Cerebellar cortex (tissue), 1 donor: ENCODE measurements at places on chromosomes 13 and 19.

DNA sequence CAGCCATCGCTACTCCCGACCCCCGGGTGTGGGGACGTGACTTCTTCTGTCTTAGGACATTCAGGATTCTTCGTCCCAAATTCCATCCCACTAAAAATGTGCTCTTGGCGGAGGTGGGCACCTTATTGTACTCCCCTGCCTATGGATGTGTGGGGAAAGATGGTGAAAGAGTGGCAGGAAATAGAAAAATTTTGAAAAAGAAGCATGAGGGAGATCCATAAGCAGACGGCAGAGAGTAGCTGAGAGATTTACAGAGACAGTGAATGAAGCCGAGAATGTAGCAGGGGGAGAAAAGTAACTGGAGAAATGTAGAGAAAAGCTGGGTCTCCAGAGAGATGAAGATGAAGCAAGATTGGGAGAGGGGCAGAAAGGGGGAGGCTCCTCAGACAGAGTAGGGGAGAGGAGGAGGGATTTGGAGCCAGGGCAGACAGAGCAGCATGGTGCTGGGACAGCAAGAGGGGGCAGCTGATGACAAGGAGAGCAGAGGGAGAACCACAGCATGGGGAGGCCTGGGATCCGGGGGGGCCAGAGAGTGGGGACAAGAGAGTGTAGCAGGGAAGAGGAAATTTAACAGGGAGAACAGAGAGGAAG is 843 bp downstream of the ZNF610 start:
- DNase-seq = no peak

DNA sequence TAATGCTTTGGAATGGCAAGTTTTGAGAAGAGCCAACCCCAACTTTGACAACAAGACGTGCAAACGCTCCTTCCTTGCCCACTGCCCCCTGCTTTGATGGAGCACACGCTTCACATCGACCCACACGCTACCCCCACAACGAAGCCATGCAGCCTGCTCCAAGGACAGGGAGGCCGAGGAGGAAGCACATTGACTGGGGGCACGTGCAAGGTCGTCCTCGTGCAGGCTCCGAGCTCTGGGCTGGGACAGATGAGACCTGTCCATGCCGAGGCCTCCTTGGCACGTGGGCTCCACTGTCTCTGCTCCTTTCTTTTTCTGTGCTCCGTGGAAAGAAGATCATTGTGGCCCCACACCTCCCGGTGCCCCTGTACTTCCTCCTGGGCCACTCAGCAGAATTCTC is 309.0 kb downstream of the TEX29 start:
- no peak for DNase-seq

DNA sequence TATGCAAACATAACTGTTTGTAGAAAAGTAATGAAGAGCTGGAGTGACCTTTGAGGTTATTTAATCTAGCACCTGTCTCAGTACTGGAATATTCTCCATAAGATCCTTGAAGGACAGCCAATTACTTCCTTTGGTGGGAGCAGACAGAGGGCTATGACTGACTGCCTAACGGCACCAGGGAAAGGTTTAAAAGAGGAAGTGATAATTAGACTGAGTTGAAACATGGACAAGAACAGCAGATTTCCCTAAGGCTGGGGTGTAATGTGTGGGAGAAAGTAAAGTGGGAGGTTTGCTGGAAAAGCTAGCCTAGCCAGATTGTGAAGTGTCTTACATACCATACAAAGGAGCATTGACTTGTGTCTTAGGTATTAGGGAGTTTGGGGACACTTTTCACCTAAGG is 191.3 kb upstream of the PCDH9 start:
- no peak for DNase-seq

- no peak for DNase-seq
Measured at GRCh38 chr19:8684001-8684902, 14.3 kb downstream of the ACTL9 start.

GRCh38 chr19:18202778-18203407 is 949 bp downstream of the RAB3A start:
- DNase-seq = no peak

GRCh38 chr13:98963917-98964316 is 13.9 kb downstream of the DOCK9 start:
- DNase-seq = no peak

- no peak for DNase-seq
Measured at GRCh38 chr19:18008814-18009213, 844 bp downstream of the ARRDC2 start.

GRCh38 chr13:57128909-57129308 is 11.8 kb upstream of the PRR20A start:
- DNase-seq = no peak

GRCh38 chr13:74710006-74710405 is 575.8 kb upstream of the KLF12 start:
- no peak for DNase-seq

- no peak for DNase-seq
Measured at GRCh38 chr19:18495204-18495911, 26.5 kb downstream of the ELL start.

- DNase-seq = no peak
Measured at GRCh38 chr13:31894931-31895330, 136.6 kb upstream of the FRY start.

DNA sequence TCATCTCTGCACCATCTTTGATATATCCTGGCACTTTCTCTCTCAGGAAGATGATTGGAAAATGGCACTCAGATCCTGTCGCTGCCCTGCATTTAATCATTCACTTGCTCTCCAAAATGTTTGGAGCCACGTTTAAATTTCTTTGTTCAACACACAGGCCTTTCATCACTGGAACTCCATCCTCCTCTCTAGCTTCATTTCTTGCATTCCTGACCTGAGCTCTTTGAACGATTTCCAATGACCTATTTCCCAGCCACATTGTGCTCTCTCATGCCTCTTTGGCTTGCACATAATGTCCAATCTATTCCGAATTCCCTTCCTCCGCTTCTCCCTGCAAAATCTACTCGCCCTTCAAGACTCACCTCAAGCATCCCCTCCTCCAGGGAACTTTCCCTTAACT is 287.4 kb upstream of the NBEA start:
- peak; percentile 94 for DNase-seq

DNA sequence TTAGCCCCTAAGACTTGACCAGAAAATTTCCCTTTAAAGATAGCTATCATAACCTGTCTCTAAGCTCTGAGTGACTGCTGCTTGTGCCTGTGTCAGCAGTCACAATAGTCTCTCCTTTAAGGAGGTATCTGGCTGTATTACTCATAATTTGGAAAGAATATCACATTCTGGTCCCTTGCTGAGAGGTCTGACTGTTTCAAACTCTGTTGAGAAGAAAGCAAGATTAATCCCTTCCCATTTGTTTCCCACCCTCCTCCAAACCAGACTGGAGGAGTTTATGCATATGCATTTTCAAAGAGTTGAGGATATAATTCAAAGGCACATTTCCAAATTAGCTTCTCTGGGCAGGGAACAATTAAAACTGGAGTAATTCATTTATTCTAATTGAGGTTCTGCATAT is 2.3 kb downstream of the HTR2A start:
- peak; percentile 7 for DNase-seq

DNA sequence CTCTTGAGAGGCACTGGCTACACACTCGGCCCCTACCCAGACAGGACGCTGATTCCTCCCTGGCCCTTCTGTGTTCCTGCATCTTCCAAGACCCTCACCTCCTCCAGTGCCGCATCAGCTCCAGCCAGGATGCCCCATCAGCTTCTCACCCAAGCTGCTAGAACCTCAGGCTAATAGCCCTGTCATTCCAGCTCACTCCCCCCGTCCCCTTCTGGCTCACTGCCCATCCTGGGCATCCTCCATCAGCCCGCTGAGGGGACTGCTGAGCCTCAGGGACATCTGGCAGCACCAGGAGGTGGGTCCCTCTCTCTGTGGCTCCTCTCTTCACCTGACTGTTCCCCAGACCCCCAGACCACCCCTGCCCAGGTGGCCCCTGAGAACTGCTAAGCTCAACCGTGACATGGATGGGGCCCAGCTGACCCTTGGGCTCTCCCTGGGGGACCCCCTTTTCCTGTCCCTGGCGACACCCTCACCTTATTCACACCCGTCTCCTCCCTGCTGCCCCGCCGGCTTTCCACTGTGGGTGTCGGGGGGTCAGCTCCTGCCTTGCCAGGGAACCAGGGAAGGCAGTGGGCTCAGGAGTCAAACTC is 4.8 kb downstream of the FFAR3 start:
- DNase-seq = no peak

GRCh38 chr19:53076984-53077383 is 26.2 kb downstream of the ZNF160 start:
- peak; percentile 78 for DNase-seq

GRCh38 chr19:38736413-38737280 is 7.6 kb downstream of the CAPN12 start:
- DNase-seq = no peak

DNA sequence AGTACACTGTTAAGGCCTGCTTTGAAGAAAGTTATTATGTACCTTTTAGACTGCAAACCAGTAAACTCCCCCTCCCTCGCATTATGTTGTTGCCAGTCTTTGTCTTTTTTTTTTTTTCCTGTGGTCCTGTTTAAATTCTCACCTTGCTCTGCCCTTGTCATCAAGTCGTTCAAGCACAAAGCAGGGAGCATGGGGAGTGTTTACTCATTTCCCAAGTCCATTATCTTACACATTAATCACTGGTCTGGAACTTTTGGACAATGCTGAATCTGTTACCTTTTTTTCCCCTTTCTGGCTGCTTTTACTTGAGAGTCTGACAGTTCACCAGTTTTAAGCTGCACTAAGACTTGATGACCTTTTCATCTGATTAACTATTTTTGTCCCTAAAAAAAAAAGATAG is 108.2 kb downstream of the DACH1 start:
- no peak for DNase-seq

DNA sequence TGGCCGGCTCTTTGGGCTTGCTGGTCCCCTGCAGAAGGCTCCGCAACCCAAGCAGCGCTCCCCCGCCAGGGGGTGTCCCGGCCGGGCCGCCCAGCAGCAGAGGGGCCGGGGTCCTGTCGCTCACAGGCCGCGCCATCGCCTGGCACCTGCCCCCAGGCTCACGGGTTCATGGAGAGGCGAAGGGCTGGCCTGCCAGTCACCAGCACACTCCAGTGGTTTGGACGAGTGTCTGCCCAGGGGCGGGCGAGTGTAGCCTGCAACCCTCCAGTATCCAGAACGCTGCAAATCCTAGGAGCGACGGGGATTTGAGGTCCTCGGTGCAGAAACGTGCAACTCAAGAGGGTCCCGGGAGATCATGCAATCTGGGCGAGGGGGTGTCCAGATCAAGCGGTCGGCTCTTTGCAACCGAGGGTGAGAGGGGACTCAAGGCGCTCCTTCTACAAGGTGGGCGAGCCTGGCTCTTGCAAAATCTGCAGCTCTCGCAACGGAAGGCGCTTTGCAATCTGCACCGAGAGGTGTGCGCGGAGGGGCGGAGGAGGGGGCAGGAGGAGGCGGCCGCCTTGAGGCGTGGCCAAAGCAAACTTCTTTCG is at the start of gene DBP:
Gene DBP, minus strand, starts transcription at position 521 of the 590 bp plus-strand sequence. Its CDS starts 385 bp downstream, at position 136.
- no peak for DNase-seq

DNA sequence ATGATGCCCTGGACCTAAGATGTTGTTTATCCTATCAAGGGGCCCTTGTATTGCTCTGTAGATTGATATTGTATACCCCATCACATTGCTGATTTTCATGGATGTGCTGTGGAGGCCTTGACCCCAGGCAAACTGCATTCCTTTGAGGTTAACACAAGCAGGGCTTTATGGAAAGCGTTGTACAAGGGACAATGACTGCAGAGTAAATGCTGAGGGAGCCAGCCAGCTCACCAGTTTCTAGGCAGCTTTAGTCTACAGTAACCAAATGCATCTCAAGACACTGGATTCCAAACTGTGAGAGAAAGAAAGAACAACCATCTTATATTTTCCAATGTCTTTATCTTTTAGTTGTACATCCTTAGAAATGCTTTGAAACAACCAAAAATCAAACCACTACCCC is 34.1 kb upstream of the EDNRB start:
- no peak for DNase-seq

- DNase-seq = peak; percentile 30
Measured at GRCh38 chr19:18208098-18208951, 4.5 kb upstream of the RAB3A start.

- DNase-seq = no peak
Measured at GRCh38 chr13:100356889-100357288, 231.7 kb downstream of the GGACT start.

GRCh38 chr19:34313188-34313587 is 51.8 kb upstream of the GPI start:
- DNase-seq = no peak

GRCh38 chr13:30978981-30979956 is 46.8 kb downstream of the TEX26 start:
- peak; percentile 32 for DNase-seq

- DNase-seq = no peak
Measured at GRCh38 chr13:97499181-97499580, 65.2 kb downstream of the RAP2A start.

- no peak for DNase-seq
Measured at GRCh38 chr19:48946463-48947257, 8.0 kb upstream of the BAX start.

GRCh38 chr13:82698383-82698782 is 1183.9 kb downstream of the SLITRK1 start:
- no peak for DNase-seq

DNA sequence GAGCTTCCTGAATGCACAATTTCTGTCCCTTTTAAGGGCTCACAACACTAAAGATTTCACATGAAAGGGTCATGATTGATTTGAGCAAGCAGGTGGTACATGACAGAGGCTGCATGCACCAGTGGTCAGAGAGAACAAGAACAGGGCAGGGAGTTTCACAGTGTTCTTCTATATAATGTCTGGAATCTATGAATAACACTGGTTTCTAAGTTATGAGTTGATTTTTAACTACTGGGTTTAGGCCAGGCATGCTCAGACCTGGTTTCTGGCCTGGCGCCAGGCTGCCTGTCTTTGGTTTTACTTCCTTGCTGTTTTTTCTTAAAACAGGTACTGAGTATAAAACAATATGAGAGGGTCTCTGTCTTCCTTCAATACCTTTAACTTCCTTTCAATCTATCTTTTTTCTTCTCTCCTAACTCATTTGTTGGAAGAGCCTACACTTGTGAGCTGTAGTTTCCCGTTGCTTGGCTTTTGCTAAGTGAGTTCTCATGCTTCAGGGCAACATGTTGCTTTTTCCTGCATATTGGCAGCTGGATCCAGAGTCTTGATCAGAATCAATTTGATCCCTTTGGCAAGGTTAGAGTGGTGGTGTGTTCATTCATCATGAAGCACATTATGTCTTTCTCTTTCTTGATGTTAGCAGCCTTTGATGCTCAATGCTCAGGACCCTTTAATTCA is 38.5 kb upstream of the FGF14 start:
- DNase-seq = no peak

DNA sequence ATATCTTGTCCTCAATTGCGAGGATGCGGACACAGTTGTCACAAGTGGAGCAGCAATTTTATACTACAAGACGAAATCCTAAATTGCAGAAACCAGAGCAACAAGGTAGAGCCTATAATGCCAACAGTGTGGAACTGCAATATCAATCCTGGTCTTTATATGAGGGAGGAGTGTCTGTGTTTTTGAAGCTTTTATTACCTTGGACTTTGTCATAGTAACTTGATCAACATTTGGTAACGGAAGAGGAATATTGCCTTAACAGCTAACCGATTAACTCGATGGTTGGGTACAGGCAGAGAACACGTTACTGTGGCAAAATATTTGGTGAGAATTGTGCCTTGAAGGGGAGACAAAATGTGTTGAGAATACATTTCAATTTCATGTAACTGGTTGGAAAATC is 661.5 kb downstream of the FGF9 start:
- DNase-seq = no peak

GRCh38 chr19:10417541-10418234 is 2.6 kb upstream of the PDE4A start:
- DNase-seq = peak; percentile 69

GRCh38 chr13:41554626-41555386 is 97.5 kb downstream of the RGCC start:
- no peak for DNase-seq

GRCh38 chr19:40519352-40520322 is 52.8 kb downstream of the SPTBN4 start:
- no peak for DNase-seq

GRCh38 chr13:48505597-48506091 is 27.2 kb downstream of the RCBTB2 start:
- no peak for DNase-seq
